ENCODE measurements at places on chromosomes 16 and 17. TPM values are rescaled to one million over a fixed set of nuclear protein-coding genes. Genes with fewer than 3 reads are reported as not detected.

The GALNS gene
- total RNA-seq: 38.8 TPM

- no peak overlapping the region for H3K4me3 ChIP-seq
- H3K27me3 ChIP-seq: no peaks in the 10 kb centered on the region
- H3K27ac ChIP-seq: no peak overlapping the region
- peaks cover 35% of the 10 kb centered on the region for H3K4me1 ChIP-seq
- peaks cover under 1% of the 10 kb centered on the region for H3K36me3 ChIP-seq
Measured at GRCh38 chr16:2511128-2511800, 2.5 kb upstream of the ATP6V0C start.

GRCh38 chr16:83550183-83550569 lies 257.6 kb upstream of the HSBP1 start:
- no peak for DNase-seq
- H3K27me3 ChIP-seq: no peaks in the 10 kb centered on the region
- H3K36me3 ChIP-seq: no peaks in the 10 kb centered on the region
- no peak overlapping the region for H3K4me3 ChIP-seq
- H3K27ac ChIP-seq: no peak overlapping the region
- no peaks in the 10 kb centered on the region for H3K4me1 ChIP-seq

The BICDL2 gene
- 0.50 TPM for total RNA-seq

The TLCD2 gene
- total RNA-seq: 0.28 TPM

Measured in activated CD8-positive, alpha-beta memory T cell treated with anti-CD3 and anti-CD28 coated beads, Interleukin-2, amount 10 ng/mL, durations not matched to agents 7 days and 5 days (primary cell).